Cerebellar nuclear complex (tissue), 1 donor: ENCODE measurements at places on chromosomes 1 and 21.
A peak's percentile ranks its signal among the peaks of the same experiment; 100 is the strongest.

GRCh38 chr21:20800106-20800505 lies 198.1 kb upstream of the NCAM2 start:
- DNase-seq = no peak

DNA sequence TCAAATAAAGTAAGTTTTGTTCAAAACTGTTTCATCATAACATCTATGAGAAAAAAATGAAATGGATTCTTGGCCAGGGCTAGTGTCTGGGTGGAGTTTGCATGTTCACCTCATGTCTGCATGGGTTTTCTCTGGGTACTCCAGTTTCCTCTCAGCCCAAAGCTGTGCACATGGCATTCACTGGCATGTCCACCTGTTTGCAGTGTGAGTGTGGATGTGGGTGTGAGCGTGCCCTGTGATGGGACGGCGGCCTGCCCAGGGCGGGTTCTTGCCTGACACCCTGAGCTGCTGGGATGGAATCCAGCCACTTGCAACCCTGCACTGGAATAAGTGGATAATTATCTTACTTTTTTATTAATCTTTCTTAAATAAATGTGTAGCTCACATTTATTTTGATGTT lies 185.5 kb downstream of the RYR2 start:
- DNase-seq = no peak

- DNase-seq = no peak
These were observed 436.6 kb upstream of the BEND5 start for GRCh38 chr1:49213301-49213700.

GRCh38 chr1:247013391-247013790 lies 5.5 kb upstream of the ZNF695 start:
- no peak for DNase-seq

GRCh38 chr1:150156868-150157603 lies 7.3 kb downstream of the PLEKHO1 start:
- DNase-seq = no peak

- DNase-seq = peak; percentile 20
These were observed 1.1 kb upstream of the CIART start for GRCh38 chr1:150281221-150281757.

- DNase-seq = no peak
These were observed 12.8 kb downstream of the TRAPPC10 start for GRCh38 chr21:44024887-44025353.

- DNase-seq = no peak
These were observed 836 bp downstream of the CD2 start for GRCh38 chr1:116755066-116755465.

- peak; percentile 71 for DNase-seq
These were observed 736 bp upstream of the BARHL2 start for GRCh38 chr1:90717665-90718410.
